Hematopoietic multipotent progenitor cell (in vitro differentiated cells): ENCODE measurements at places on chromosomes 16 and 17. TPM values are rescaled to one million over a fixed set of nuclear protein-coding genes. Genes with fewer than 3 reads are reported as not detected.

GRCh38 chr17:32807577-32807976, 69.3 kb downstream of the MYO1D start:
- no peak for DNase-seq

DNA sequence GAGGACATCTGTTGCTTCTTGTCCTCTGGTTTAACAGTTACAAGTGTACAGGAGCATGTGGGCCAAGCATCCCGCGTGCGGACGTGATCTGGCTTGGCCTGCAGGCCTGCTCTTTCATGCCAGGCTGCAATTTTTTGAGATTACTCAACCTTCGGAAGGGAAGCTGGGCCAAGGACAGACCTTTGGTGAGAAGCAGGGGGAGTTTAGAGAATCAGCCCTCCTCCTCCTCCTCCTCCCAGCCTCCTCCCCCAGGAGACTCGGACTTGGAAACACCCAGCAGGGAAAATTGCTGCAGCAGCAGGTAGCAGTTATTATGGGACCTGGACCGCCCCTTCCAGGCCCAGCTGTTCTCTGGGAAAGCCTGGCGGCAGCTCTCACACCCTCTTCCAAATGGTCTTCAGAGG, 5.1 kb upstream of the KLHL36 start:
- no peak for DNase-seq

DNA sequence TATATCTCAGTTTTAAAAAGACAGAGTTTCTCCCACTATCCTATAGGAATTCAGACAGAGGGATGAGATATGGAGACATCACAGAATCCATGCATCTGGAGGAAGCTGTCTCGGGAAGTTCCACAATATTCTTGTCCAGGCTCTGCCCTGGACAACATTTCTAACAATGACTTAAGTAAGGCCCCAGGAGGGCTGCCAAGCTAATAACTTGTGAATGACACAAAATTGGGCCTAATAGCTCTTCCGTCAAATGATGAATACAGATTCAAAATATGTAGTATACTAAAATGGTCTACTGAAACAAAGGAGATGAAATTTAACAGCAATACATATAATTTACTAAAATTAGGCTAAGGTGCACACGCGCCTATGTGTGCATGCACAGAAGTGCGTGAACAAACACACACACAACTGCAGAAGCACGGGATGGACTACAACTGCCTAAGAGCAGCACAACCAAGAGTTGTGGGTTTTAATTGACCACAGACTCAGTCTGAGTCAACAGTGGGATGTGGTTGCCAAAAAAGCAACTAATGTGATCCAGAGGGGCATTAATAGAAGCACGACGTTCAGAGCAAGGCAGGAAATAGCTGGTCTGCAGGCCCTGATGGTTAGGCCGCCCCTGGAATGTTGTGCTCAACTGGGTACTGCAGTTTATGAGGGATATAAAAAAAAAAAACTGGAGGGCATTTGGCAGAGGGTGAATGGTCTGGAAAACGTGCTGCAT, 26.3 kb upstream of the HS3ST2 start:
- DNase-seq, result peak; percentile 58

- no peak for DNase-seq
These were observed 202.9 kb upstream of the N4BP1 start for GRCh38 chr16:48812856-48813255.

- DNase-seq, result no peak
These were observed 5.4 kb upstream of the GOSR2 start for GRCh38 chr17:46917516-46917915.

GRCh38 chr17:30422171-30422570, 43.4 kb downstream of the CPD start:
- no peak for DNase-seq

GRCh38 chr16:88686439-88687253, at the start of gene SNAI3:
Gene SNAI3, minus strand, starts transcription at chr16:88686507. Its CDS starts 101 bp downstream, at chr16:88686406.
- DNase-seq, result peak; percentile 68

SDR42E1 gene
- total RNA-seq, result 2.7 TPM

GRCh38 chr17:57342963-57343589, 86.8 kb downstream of the MSI2 start:
- DNase-seq, result no peak

- DNase-seq, result no peak
These were observed 5.3 kb upstream of the HSD11B2 start for GRCh38 chr16:67425580-67425979.

DNA sequence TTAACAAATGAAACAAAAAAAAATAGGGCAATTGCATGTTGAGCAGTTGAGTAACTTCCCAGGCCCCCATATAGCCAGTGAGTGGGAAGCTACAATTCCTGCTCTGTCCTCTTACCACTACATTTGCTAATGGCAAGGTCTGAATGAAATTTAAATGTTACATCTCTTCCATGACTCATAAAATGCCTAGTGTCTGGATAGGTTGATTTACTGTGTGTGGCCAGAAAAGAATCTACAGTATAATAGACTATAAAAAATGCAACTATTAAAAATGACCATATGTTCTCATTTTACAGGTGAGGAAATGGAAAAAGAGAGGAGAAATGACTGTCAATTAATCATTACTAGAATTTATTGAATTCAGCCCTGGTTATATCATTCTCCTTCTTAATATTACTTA, 1199.3 kb downstream of the CDH11 start:
- no peak for DNase-seq

PPY gene
- total RNA-seq, result 0.27 TPM

- no peak for DNase-seq
These were observed 6.0 kb downstream of the TOX3 start for GRCh38 chr16:52540910-52541309.

DNA sequence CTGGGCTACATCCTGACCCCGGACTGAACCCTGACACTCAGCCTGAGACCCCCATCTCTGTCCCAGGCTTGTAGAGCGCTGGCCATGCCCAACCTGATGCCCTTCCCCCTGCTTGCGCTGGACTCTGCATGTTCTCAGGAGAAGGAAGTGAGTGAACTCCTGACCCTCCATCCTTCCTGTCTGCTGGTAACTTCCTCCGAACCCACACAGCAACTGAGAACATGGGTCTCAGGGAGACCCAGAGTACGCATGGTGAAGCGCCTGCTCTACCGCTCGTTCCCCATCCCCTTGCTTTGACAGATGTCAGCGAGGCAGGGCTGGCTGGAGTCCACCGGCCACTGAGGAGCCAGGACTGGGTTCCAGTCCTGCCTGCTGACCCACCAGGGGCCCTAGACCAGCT, 6.1 kb downstream of the CAMKK1 start:
- no peak for DNase-seq

DNA sequence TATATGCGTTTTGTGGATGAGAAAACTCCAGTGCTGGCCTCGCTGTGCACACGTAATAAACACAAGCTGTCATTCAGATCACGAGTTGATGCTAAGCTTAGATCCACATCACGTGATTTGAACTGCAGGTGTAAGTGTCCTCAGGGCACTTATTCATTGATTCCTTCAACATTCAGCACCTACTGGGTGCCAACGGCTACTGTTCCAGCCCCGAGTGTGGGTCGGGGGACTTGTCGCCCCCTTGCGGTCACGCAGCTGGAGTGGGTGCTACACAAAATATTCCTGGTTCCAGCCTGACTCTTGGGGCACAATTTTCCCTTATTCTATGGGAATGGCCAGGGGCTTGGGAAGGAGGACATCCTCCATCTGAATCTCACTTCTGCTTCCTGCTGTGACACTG, 29.9 kb upstream of the GINS2 start:
- no peak for DNase-seq

- peak; percentile 26 for DNase-seq
These were observed 63.4 kb downstream of the CYTH1 start for GRCh38 chr17:78718575-78719208.

NAGLU gene
- 29.4 TPM for total RNA-seq

DNA sequence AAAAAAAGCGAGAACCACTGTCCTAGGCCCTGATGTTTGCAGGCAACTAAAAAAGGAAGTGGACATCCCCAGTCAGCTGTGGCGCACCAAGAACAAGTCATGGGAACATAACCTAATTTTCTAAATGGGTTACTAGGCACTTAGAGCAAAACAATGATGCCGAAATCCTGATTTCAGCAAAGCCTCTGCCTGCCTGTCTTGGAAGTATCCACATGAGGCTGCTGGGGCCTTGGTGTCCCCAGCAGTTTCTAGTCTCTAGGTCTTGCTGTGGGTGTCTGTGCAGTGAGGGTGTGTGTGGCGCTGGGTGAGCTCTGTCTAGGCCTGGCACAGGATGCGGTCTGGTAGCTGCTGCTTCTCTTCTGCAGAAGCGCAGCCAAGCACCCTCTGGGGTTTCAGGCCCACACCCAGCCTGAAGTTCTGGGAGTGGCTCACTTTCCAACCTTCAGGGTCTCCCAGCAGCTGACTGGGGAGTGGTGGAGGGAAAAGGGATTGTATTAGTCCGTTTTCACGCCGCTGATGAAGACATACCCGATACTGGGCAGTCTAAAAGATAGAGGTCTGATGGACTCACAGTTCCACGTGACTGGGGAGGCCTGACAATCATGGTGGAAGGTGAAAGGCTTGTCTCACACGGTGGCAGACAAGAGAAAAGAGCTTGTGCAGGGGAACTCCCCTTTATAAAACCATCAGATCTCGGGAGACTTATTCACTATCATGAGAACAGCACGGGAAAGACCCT, 21.1 kb downstream of the STH start:
- DNase-seq, result peak; percentile 24

KRT9 gene
- not detected for total RNA-seq

RPL23 gene
- 1,418 TPM for total RNA-seq

DNA sequence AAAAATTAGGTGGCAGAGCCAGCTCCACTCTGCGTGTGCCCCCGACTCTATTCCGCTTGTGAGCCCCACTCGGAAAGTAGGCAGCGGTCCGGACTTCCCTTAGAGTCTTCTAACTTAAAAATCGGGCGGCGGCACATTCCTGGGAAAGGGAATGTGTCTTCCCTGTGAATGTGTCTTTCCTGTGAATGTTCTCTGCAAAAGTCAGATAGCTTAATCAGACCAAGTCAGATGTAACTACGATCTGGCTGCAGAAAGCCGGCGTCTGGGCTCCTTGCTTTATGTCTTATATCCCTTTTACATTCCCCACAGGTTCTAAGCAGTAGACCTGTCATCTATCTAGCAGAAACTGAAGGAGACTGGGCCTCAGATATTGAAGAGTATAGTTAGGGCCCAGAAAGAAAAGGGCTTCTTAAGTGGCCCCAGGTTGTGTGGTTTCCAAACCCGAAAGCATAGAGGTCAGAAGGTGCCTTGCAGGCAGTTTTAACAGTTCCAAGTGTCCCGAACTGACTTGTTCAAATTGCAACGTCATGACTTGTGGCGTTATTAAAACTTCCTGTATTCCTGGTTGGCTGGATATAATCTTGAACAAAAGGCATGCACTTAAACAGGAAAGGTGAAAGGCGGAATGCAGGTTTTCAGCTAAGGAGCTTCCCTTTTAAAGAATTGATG, 601 bp downstream of the PHKB start:
- peak; percentile 6 for DNase-seq

NEK8 gene
- 12.4 TPM for total RNA-seq

GRCh38 chr17:43224146-43224705, 4.2 kb downstream of the CCDC200 start:
- no peak for DNase-seq

DNA sequence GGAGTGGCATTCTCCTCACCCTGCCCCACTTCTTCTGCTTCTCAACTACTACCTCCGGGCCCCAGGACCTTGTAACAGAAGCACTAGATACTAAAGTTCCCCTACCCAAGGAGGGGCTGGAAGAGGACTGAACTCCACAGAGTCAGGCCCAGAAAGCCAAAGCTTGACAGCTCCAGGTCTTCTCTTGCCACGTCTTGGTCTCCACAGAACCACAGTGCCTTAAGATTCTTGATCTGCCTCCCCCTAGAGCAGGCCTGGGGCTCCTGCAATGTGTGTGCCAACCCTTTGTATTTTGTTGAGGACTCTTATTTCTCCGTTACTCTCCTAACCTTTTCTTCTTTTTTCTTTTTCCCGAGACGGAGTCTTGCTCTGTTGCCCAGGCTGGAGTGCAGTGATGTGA, 4.0 kb downstream of the SLC16A13 start:
- DNase-seq, result no peak

DNA sequence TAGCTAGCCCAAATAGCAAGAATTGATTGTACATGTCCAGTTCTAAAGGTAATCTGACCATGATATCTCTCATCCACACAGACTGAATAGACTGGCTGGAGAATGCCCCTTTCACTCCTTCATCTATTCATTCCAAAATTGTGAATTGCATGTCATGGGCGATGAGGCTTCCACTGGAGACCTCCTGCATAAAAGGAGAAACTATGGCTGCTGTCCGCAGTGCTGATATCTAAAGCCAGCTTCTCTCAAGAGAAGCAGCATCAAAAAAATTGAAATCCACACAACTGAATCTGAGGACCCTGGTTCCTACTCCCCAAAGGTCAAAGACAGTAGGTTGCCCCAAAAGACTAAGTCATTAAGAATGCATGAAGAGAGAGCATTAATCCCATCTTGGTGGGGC, 7.9 kb upstream of the SCNN1G start:
- DNase-seq, result peak; percentile 26

DNA sequence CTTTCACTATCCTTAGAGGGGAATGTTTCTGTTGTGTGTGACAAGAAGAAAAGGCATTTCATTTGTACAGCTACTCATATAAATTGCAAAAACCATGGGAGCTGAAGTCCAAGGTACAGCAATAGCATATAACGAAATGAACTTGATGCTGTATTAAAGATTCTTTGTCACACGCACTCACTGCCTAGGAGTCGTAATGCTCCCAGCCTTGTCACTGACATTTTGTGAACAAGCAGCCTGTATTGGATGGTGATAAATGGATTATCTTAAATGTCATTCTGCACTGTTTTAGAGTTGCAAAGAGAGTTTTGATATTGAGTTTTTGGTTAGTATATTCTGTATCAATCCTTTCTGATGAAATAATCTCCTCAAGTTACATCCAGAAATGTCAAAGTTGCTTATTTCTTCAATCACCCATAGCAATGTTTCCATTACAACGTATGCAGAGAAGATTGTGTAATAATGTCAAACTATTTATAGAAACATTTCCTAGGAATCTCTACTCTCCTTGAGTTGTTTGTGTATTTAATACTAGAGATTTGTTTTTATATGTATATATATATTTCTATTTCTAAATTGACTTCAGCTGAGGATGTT, 270.6 kb downstream of the FTO start:
- no peak for DNase-seq

NOG gene
- 67.9 TPM for total RNA-seq

SLC13A2 gene
- not detected for total RNA-seq

DNA sequence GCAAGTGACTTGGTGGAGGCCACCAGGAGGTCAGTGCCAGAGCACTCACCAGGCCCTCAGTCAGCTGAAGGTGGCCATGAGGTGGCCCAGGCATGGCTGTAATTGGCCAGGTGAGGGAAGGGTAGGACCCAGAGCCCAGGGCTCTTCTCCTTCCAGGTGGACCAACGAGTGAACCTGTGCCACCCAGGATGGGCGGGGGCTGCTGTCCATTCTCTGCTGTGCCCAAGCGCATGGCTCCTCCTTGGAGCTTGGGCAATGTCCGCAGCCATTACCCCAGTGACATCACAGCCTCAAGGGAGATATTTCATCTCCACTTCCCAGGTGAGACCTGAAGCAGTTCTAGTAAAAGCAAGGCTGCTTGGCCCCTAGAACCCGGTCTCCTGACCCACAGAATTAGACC, 303.0 kb upstream of the FOXF1 start:
- no peak for DNase-seq

SHISA9 gene
- under 0.01 TPM for total RNA-seq

EFNB3 gene
- under 0.01 TPM for total RNA-seq

GAS2L2 gene
- 0.54 TPM for total RNA-seq

GRCh38 chr17:80099291-80100034, 1.9 kb upstream of the GAA start:
- no peak for DNase-seq

- no peak for DNase-seq
These were observed 5.6 kb downstream of the PLEKHG4 start for GRCh38 chr16:67284699-67285646.

- no peak for DNase-seq
These were observed at the start of gene DNASE1L2 for GRCh38 chr16:2236337-2237101. Gene DNASE1L2, plus strand, starts transcription at chr16:2236444. Its CDS starts 373 bp downstream, at chr16:2236817.
